ENCODE measurements at places on chromosomes 12 and 14.
A peak's percentile ranks its signal among the peaks of the same experiment; 100 is the strongest.

DNA sequence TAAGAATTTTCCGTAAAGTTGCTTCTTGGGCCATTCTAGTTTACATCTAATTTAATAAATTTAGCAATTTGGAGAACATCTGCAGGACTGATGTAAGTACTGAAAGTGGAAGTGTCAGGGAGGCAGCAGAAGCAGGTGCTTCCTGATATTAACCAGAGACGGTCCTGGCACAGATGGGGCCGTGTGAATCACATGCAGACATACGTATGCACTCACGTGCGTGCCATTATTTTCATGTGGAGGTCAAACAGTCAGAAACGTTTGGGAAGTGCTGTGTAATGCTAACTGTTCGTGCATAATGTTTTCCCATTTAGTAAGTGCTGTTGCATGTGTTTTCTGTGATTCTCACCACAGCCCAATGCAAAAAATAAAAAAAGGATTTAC, 87.8 kb upstream of the DYNC1H1 start:
- no peak for DNase-seq

DNA sequence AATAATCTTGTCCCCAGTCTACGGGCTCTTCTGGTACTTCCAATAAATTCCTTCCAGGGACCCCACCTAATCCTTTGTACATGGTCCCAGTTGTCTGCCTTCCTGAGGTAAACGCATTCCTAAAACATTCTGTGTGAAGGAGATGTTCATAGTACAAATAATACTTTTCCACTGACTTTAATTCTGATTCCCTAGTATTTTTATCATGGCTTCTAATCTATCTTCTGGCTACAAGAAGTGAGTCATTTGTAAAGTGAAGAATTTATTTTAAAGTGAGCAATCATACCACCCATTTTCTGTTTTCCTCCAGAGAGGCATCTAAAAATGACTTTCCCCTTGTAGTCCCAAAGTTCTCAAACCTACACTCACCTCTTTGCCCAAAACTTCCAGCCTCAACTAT, 65.9 kb upstream of the NUDT4 start:
- no peak for DNase-seq

DNA sequence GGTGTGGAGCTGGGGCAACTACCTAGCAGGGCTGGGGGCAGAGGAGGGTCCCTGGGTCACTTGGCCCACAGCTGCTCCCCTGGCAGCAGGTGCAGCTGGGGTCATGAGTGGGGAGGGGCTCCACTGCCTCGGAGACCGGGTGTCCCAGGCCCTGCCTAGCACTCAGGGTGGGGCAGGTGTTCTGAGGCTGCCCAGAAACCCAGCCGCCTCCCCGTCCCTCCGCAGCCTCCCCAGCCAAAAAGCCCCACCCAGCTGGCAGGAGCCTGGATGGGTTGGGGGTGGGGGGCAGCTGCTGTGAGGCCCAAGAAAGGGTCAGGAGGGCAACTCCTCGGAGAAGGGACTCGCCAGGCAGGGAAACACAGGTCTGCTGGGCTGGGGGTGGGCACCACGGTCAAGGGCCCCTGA, 11.2 kb downstream of the AHNAK2 start:
- DNase-seq, result no peak

DNA sequence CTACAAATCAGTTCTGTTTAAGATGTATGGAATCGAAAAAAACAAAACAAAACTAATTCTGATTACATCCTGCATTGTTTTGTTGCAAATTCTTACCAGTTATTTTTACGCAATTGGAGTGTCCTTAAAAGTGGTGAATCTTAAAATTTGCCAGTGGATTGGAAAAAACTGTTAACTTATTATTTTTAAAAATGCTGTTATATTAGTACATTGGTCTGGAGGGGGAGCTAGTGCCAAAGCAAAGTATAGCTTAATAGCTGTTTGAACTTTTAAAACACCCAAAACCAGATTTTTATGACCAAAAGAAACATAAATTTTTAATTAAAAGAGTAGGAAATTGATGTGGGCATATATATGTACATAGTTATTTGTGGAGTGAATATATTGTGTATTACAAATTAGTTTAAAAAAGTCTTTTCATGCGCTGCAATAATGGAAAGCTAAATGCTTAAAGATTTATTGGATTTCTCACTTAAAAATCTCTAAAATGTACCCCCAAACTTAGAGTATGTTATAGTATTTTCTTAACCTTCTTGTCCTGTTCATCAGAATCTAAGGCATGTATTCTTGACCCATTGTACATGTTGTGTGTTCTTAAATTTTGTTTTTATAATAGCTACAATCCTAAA, 2.5 kb downstream of the FUT8 start:
- DNase-seq, result peak; percentile 35

DNA sequence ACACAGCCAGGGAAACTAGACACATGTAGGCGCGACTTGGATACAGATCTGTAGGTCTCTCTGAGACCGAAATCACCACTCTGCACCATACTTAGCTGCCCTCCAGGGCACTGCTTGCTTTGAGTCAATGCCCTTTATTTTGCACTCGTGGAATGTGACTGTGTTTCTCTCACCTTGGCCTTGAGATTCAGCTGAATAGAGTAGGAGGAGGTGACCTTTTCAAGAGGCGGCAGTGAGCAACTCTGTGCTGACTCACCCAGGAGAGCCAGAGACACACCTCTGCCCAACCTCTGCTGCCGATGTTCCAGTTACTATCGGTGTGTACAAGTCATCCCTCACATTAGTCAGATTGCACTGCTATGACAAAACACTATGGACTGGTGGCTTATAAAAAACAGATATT, 583.4 kb downstream of the VRK1 start:
- peak; percentile 50 for DNase-seq

DNA sequence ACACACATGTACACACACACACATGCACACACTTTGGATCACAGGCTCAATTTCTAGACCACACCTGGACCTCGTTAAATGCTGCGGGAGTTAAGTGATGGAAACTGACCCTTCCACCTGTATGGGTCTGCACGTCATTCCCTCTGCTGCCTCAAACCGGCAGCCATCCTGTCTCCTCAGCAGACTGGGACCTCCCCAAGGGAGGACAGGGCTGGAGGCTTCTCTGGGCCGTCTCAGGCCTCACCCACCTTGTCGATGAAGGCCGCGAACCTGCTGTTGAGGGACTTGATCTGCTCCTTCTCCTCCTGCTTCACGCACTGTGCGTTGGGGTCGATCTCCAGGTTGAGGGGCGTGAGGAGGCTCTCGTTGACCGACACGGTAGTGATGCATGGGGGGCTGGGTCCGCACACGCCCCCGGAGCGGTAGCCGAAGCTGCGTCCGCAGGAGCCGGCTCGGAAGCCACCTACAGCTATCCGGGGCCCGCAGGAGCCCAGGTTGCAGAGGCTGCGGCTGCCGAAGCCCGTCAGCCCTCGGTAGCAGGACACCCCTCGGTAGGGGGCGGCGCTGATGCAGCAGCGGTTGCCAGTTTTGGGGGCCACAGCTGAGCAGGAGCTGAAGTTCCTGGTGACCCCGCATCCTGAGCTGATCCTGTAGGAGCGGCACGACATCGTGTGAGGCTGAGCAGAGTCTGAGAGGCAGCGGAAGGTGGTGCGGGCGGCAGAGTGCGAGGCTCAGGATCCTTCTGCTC, at the start of gene KRT85:
Gene KRT85, minus strand, starts transcription at position 744 of the 748 bp plus-strand sequence. Its CDS starts 76 bp downstream, at position 668.
- no peak for DNase-seq

GRCh38 chr12:91417650-91418049, 235.0 kb upstream of the DCN start:
- no peak for DNase-seq

- DNase-seq, result no peak
Measured at GRCh38 chr12:129332286-129332685, 479.0 kb downstream of the GLT1D1 start.

GRCh38 chr14:30648471-30648870, 26.4 kb downstream of the SCFD1 start:
- DNase-seq, result no peak

GRCh38 chr12:49230176-49230804, 34.6 kb upstream of the TUBA1C start:
- no peak for DNase-seq
